ENCODE measurements at places on chromosomes 7 and 10.

GRCh38 chr10:123270806-123271205, 116.6 kb downstream of the BUB3 start:
- no peak for DNase-seq

DNA sequence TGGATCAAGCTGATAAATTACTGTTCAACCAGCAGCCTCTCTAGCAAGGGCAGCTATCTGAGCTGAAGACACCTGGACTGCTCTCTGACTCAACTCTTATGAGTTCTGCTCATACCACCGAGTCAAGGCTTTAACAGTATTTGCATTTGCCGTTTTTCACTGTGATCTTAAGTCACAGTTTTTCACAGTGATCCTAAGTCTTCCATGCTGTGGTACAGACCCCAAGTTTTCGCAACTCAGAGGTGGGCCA, 31.3 kb downstream of the PIP4K2A start:
- DNase-seq, result no peak

GRCh38 chr10:66521506-66521905, 404.3 kb upstream of the LRRTM3 start:
- DNase-seq, result no peak

DNA sequence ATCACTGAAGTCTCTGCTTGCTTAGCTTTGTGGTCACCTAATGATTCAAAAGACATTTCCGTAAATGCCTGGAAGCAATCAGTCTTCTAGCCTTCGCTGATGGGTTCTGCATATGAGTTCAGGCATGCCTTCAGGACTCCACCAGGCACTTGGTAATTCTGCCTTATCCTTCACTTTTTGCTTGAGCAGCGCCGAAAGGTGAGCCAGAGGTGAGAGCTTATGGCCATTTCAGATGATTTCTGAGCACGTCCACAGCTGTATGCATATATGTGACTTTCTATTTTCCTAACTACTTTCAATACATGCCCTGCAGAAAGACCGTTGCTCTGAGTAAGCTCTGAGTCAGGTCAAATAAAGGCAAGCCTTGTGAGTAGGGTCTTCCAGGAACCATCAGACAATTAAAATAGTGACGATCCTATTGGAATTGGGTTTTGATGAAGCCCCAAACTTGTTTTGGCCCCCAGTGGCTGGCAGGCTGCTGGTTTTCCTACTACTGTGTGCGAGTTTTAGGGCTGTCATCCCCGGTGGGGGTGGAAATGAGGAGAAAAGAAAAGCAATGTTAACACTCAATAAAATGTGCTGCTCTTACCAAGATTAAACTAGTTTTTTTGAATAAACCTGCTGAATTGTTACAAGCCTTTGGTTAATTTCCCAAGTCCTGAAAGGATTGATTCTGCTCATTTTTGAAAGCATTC, 154.4 kb upstream of the AKR1E2 start:
- DNase-seq, result no peak

DNA sequence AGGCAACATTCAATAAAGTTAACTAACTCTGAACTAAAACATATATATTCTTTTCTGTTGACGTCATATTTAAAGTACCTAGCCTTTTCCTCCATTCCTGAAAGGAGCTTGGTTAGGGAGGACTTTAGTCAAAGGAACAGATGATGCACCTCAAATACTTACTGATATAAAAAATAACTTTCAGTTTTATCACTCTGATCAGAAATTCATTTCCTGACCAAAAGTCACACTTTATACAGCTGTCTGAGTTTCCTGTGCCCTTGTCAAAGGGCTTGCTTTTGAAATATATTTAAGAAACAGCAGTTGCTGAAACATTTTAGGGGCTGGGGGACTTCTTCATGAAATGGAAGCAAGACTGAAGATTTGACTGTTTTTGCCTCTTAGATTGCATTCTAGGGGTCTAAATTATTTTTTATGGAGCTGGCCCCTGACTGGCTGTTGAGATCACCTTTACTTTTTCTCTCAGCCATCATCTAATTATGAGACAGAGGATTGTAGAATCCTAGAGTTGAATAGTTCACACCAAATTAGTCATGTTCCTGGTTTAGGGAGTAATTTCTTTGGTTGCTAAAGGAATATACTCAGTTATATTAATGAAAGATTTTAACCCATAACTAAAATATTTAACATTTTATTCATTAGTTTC, 46.6 kb downstream of the GLCCI1 start:
- DNase-seq, result no peak

- no peak for DNase-seq
Observed at GRCh38 chr7:20219062-20219445, 1.9 kb upstream of the MACC1 start.

DNA sequence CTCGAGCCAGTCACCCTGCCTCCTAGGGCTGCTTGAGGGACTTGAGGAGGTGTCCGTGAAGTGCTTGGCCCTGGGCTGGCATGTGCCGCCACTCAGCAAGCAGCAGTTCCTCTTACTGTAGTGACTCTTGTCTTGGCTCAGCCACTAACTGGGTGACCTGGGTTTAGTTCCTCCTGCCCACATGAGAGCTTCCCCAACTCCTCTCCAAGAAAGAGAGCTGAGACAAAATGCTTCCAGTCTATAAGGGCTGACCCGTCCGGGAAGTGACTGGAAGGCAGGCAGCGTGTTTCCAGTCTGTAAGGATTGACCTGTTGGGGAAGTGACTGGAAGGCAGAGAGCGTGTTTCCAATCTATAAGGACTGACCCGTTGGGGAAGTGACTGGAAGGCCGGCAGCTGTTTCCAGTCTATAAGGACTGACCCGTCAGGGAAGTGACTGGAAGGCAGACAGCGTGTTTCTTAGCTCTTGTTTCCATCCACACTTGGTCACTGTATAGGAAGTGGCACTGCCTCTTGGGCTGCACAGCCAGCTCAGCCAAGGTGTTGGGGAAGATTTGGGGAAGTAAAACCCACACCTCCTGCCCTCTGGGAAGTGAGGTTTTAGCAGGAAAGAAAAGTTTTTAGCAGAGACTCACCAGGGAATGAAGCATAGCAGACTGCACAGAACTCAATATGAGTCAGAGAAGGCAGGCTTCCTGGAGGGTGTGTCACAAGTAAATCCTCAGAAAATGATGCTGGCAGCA, 53.3 kb upstream of the PPIF start:
- DNase-seq, result no peak

DNA sequence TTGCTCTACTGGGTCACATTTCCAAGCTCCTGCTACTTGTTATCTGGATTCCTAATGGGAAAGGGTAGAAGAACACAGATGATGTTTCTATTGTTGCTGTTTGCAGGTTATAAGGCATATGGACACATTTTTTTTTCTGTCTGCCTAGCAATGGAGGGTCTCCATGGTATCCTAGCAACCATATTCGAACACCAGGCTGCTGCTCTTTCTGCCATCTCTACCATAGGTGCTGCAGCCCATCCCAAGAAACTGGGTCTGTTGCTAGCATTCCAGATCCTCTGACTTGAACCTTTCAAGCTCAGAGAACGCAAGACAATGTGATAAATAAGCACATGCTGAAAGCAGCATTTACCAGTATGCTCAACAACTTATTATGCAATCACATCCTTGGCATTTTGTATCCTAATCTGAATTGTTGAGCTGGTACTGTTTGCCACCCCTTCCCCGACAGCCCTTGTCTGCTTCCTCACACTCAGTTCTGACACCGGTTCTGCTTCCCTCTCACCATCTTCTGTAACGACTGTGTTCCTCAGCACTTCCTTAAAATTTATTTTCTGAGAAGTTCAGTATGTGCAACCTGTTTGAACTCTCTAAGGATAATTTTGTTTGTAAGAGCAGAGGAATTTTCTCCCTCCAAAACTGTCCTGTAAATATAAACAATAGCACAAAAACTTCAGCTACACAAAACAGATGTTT, 6.2 kb downstream of the PRKG1 start:
- no peak for DNase-seq

GRCh38 chr7:151768805-151769187, 108.1 kb downstream of the PRKAG2 start:
- DNase-seq, result no peak

DNA sequence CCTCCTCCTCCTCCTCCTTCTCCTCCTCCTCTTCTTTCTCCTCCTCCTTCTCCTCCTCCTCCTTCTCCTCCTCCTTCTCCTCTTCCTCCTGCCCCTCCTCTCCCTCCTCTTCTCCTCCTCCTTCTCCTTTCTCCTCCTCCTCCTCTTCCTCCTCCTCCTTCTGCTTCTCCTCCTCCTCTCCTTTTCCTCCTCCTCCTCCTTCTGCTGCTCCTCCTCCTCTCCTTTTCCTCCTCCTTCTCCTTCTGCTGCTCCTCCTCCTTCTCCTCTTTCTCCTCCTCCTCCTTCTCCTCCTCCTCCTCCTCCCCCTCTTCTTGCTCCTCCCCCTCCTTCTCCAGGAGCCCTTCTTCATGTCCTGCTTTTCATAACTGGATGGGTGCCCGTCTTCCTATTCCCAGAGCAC, 12.2 kb downstream of the PLXNA4 start:
- DNase-seq, result no peak

DNA sequence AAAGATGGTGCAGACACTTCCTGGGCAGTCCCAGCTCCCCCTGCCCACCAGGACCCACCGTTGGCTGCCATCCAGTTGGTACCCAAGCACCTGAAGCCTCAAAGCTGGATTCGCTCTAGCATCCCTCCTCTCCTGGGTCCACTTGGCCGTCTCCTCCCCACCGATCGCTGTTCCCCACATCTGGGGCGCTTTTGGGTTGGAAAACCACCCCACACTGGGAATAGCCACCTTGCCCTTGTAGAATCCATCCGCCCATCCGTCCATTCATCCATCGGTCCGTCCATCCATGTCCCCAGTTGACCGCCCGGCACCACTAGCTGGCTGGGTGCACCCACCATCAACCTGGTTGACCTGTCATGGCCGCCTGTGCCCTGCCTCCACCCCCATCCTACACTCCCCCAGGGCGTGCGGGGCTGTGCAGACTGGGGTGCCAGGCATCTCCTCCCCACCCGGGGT, 14.5 kb upstream of the LIMK1 start:
- no peak for DNase-seq

- no peak for DNase-seq
Observed at GRCh38 chr7:144011458-144012230, 11.5 kb downstream of the OR6B1 start.

DNA sequence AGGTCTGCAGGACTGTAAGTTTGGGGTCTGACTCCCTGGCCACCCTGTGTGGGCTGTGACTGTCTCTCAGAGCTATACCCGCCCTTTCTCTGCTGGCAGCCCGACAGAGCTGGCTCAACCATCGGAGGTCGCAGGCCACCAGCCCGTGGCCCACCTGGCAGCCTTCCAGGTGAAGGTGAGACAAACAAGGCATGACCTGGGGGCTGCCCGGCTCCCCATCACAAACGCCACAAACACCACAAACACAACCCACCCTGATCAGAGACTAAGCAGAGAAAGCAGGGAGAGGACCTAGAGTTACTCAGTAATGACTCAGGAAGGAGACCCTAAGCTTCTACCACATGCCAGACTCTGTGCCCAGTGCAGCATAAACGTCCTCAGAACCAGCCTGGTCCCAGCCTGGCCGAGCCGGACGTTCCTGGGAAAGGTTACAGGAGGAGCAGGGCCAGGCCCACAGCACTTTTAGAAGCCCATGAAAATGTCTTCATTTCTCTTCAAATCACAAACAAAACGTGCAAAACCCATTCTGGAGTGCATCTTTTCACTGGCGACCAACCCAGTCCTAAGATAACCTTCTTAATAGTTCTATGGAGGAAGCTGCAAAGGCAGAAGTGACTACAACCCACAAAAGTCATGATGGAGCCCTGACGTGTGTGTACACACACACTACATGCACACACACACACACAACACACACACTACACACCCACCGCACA, 66.8 kb downstream of the MKI67 start:
- DNase-seq, result no peak

DNA sequence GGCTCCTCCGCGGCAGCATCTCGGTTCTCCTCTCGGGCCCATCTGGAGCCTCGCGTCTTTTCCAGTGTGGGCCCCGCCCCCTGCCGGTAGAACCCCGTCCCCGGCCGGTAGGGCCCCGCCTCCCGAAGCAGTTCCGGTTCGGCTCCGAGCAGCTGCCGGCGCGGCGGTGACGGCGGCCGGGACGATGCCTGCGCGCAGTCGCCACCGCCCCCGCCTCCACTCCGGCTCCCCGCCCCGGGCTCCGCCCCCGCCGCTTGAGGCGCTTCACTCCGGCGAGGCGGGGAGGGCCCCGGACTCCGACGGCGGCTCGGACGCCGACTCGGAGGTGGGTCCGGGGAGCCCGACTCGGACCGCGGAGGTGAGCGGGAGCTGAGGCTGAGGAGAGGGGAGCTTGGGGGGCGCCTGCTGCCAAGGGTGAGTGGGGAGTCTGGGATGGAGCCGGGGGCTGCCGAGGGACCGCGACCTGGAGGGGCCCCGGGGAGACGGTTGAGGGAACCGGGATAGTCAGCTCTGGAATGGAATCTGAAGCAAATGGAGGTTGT, at the start of gene SAMD8:
SAMD8 (plus strand) TSS at position 292 of the 542 bp plus-strand sequence. CDS start 38,873 bp downstream, outside the sequence.
- DNase-seq, result peak; percentile 88
